NCI-H2227 treated with DMSO at 0.1 percent for 48 hours (cell line): ENCODE measurements at places on chromosomes 2 and 18.

GRCh38 chr2:203951366-203951902 is 14.9 kb downstream of the ICOS start:
- DNase-seq: no peak

- no peak for DNase-seq
Measured at GRCh38 chr2:98118852-98119251, 31.9 kb downstream of the VWA3B start.

DNA sequence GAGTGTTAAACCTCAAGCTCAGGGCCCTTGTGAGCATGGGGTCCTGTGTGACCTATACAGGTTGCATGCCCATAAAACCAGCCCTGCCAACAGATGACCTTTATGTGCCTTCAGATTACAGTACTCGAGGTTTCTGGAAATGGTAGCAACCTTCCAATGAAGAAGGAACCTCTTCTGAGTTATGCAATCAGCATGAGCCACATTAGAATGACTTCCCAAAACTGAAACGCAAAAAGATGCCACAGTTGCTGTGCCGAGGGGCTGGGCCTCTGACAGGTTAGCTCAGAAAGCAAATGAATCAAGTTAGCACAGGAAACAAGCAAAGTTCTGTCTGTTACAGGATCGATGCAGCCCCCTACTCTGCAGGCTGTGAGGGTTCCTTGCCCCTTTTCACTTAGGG is 37.7 kb downstream of the TGFA start:
- DNase-seq: no peak

DNA sequence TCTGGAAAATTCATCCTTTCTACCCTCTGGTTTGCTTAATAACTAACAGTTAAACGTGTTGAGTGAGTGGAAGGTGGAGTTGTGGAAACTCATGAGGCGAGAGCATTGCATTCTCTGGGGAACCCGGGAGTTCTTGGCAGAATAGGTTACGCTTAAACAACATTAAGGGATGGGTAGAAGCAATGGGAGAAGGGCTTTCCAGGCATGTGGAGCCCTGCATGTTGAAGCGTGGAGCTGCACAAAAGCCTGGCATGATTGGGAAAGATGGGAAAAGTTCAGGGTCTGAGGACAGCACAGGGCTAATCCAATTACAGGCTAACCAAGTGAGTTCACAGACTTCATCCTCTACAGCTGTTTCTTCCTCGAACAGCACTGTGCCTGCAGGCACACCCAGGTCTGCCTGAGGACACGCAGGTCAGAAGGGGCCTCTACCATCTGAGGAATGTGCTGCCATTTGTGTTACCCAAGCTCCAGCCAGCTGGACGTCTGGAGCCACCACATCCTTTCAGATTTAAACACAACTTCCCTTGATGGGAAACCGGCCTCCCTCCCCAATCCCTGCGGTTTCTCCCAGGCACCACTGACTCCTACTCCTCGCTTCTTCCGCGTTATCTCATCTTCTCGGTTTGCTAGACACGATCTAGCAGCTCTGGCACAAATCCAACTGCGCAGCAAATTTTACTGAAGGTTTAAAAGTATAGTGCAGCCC is 164.2 kb downstream of the ANTXR1 start:
- DNase-seq: no peak

DNA sequence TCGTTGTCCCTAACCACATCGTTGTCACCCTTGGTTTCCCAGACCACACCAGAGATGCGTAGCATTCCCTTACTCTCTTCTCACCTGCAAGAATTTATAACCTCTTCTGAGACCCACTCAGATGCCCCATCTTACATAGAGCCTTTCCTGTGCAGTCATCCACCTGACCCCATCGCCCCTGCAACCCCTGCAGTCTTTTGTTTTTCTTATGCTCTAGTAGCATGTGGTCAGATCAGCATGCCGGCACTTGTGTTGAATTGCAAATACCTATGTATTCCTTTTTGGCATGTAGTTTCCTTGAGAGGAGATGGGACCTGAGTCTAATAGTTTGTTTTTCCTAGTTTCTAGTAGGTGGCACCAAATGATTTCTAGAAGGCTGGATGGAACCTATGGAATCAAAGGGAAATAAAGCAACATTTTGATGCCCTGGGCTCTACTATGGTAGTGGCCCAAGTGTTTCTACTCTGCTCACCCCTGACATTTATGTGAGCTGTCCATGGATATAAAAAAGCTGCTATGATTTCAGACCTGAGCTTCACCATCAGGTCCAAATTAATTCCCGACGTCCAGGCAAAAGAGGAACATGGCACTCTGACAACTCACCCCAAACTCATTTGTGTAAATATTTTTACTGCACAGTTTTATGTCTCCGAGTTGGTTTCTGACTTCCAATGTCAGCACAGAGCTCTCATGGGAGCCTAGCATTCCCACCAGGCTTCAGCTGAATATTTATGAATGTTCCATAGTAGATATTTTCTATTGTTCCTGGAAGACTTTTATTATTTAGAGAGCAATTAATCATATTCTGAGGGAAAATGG is 143.6 kb downstream of the RNF144A start:
- DNase-seq: no peak

GRCh38 chr2:53740170-53740569 is 27.4 kb upstream of the CHAC2 start:
- DNase-seq: peak; percentile 23

DNA sequence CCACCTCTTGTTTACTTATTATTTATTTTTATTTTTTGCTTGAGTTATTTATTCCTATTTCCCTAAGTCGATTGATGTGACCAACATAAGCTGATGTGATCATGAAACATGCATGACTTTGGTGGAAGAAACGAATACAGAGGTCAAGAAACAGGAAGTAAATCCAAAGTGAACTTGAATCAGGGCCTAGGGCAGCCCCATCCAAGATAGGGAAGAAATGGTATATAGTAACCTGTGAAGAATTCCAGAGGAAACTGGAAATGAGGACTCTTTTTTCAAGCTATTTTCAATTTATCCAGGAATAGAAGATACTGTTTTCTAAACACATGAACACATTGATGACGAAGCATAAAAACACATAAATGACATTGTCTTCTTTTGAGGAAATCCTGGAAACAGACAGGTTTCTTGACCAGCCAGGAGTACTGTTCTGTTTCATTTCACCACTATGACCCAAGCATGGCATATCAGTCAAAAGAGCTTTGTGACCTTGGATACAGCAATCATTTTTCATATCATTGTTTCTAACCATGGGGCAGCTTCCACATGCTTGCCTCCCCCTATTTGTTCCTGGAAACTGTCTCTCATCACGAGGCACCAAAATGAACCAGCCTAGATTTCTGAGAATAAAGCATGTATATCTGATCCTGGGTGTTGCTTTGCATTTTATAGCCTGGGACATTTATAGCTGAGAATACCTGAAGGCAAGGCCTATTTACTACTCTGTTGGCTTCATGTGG is 9.1 kb upstream of the LCLAT1 start:
- DNase-seq: no peak

DNA sequence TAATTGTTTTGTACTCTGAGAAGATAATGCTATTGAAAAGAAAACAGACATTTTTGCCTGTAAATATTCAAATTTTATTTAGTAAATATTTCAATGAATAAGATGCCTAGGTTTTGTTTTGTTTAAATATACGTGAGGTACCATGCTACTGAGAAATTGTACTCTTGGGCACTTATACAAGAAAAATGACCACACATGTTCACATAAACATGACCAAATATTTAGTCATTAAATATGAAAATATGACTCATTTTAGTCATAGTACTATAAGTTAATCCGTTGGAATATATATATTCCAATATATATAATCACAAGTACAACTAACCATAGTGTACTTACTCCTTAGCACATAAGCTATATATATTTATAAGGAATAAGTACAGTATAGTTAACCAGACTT is 56.7 kb upstream of the ZNF804A start:
- no peak for DNase-seq

DNA sequence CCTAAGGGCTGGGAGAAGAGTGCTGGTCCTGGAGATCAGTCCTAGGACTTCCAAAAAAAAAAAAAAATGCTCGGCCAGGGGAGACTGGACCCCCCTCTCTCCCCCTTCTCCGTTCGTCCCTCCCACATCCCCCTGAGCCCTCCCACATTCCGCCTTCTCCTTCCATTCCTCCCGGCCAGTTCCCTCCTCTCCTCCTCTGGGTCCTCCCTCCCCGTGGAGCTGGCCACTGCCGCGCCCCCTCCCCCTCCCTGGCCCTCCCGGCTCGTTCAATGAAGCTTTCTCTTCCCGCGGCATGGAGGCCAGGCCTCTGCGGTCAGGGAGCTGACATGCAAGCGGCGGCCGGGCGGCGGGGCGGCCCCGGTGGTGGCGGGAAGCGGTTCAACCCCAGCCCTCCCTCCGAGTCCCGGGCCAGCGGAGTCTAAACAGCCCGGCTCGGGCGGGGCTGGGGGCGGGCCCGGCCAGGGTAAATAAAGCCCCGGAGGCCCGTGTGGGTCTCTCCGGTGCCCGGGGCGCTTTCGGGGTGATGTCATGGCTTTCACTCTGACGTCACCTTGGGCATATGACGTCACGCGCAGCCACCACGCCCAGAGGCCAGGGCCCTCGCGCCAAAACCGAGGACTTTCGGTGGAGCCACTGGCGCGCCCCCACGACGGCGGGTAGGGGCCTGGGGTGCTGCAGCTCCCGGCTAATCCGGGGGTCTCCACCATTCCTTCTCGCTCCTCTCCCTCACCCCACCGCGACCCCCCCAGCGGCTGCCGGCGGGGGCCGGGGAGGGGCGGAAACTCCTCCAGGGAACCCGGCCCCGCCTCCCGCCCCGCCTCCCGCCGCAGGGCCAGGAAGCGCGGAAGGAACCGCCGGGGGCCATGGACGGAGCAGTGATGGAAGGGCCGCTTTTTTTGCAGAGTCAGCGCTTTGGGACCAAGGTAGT is at the start of the genes DOK1 and LOXL3:
Gene DOK1, plus strand, starts transcription at position 829 of the 928 bp plus-strand sequence. Its CDS starts 35 bp downstream, at position 864.
Gene LOXL3, minus strand, starts transcription at position 51 of the 928 bp plus-strand sequence. CDS start 1,308 bp downstream, outside the sequence.
- DNase-seq: peak; percentile 85

- no peak for DNase-seq
Measured at GRCh38 chr2:26561918-26562810, 79.0 kb downstream of the CIB4 start.
